ENCODE measurements at places on chromosomes 11 and 22.

DNA sequence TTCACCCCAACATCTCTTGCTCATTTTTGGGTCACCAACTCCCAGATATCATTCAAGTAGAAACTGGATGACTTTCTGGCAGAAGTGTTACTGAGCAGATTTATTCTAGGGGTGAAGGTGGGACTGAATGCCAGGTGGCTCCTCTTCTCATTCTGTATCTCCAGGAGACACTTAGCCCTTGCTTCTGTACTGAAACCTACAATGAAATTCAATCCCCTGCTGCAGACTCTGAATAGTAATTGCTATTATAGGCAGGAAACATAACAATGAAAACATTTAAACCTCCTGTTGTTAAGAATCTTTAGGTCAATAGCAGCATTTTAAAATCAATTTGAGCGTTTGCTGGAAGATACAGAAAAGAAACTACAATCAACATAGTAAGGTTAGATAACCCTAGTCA, 879.4 kb upstream of the TENM4 start:
- no peak for DNase-seq

DNA sequence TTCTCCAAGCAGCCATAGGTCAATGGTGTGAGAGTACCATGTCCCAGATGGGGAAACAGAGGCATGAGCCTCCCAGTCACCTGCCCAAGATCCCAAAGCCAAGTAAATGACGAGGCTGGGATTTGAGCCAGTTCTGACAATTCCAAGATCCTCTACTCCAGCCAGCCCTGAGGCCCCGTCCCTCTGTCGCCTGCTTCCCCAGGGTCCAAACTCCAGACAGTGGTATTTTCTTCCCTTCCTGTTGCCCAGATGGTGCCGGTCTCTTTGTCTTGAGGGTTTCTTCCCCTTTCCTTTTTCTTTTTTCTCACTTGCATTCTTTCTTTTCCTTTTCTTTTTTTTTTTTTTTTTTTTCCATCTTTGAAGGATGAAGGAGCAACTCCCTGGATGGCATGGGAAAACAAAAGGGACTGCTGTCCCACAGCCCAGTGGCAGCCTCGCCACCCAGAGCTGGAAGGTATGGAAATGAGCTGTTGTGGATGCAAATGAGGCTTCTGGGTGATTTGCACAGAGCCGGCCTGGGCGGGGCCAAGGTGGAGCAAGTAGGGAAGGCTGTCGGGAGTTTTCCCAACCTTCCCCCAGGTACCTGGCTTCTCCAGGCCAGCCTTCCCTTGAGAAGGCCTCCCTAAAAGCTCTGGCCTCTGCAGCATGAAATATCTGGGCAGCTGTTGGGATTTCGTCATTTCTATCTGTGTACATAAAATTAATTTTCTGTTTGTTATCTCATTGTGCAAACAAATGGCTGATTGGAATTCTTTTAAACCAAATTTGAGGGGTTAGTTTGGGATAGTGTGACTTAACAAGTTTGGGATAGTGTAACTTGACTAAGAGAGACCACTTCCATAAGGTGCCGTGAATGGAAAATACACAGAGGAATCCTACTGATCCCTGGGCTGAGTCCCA, 146.8 kb downstream of the MN1 start:
- DNase-seq, result no peak

DNA sequence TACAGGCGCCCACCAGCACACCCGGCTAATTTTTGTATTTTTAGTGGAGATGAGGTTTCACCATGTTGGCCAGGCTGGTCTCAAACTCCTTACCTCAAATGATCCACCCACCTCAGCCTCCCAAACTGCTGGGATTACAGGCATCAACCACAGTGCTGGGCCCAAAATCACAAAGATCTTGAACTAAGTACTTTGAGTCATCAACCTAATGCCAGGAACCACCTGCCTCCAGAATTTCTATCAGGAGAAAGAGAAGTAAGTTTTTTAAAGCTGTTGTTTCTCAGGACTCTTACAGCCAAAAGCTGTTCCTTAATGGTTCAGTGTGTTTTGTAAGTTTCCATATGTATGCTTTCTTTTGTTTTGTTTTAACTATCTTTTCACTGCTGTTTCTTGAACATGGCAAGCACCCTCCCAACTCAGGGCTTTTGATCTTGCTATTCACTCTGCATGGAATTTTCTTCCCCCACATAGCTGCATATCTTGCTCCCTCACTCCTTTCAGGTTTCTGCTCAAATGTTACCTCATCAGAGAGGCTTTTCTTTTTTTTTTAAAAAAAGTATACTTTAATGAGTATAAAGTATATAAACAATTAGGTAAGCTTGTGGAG, 6.0 kb upstream of the PAK1 start:
- DNase-seq, result no peak

DNA sequence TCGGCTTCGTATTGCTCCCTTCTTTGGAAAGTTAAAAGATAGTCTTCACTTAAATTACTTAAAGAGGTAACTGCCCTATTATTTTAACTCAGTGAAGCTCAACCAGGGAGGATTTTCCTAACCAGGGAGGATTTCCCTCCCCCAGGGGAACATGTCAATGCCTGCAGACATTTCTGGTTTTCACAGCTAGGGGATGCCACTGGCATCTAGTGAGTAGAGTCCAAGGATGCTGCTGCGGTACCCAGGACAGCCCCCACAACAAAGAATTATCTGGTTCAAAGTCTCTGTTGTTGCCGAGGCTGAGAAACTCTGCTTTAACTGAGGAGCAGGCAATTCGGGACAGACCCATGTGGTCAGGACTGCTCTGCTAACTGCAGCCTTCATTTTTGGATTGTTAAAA, 82.2 kb downstream of the DEPDC5 start:
- no peak for DNase-seq

DNA sequence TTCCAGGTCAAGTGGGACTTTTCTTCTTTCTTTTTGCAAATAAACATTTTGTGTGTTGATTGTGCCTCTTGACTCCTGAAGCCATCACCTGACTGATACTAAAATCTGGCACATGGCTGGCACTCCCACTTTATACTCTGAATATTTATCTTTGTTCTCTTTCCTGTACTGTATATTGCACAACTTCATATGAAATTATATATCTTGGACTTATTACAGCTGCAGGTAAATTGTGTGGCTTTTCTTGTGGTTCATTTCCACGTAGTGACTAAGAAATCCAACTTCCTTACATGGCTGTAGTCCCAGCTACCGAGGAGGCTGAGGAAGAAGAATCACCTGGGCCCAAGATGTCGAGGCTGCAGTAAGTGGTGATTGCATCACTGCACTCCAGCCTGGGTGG, 23.7 kb upstream of the OR5B12 start:
- no peak for DNase-seq

- no peak for DNase-seq
Measured at GRCh38 chr22:20433191-20433590, 4.4 kb downstream of the SCARF2 start.

DNA sequence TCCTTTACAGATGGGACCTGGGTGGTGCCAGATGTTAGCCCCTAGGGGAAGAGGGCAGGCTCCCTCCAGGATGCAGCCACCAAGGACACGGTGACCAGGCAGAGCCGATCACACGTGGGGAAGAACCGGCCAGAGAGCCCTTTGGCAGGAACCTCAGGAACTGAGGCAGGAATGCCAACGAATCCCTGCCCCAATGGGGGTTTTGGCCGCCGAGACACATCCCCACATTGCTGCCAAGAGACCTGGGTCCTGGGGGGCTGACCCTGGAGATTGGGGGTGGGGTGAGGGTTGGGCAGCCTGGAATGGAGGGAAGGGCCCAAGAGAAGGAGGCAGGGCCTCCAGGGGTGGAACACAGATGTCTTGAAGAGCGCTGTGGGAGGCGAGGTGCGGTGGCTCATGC, 28.7 kb upstream of the LMO1 start:
- DNase-seq, result no peak

DNA sequence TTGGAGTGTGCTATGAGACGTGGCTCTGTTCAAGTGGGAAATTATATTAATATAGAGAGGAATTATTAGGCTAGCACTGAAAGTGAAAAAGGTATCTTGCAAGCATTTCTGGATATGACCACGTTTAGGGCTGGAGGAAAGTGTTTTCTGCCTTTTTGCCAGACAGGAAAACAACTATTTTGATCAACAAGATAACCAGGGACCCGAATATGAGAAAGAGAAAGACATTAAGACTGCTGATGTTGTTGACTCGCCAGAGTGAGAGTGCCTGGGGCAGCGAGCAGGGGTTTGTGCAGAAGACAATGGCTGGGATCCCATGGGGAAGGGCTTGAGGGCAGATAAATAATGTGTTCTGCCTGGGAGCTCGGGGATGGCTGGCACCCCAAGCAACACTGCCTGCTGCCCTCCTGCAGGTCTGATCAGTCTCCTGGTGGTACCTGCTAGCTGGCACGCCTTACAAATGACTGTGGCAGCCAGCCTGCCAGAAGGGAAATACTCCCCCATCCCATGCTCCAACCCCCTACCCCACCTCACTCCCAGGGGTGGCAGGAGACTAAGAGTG, 23.1 kb upstream of the CHST1 start:
- no peak for DNase-seq
